Activated CD4-positive, alpha-beta T cell treated with anti-CD3 and anti-CD28 coated beads for 1 hour (primary cell): ENCODE measurements at places on chromosomes 5 and 9.

DNA sequence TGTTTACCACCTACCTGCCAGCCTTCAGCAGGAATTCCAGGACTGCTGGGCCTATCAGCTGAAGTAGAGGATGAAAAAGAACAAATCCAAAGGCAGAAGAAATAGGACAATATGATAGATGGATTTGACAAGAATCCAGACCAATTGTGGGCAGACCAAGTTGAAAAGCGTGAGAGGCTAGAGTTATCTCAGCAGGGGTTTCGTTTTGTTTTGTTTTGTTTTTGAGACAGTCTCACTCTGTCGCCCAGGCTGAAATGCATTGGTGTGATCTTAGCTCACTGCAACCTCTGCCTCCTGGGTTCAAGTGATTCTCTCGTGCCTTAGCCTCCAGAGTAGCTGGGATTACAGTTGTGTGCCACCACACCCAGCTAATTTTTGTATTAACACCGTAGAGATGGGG is 113.2 kb downstream of the PALM2AKAP2 start:
- DNase-seq = no peak

DNA sequence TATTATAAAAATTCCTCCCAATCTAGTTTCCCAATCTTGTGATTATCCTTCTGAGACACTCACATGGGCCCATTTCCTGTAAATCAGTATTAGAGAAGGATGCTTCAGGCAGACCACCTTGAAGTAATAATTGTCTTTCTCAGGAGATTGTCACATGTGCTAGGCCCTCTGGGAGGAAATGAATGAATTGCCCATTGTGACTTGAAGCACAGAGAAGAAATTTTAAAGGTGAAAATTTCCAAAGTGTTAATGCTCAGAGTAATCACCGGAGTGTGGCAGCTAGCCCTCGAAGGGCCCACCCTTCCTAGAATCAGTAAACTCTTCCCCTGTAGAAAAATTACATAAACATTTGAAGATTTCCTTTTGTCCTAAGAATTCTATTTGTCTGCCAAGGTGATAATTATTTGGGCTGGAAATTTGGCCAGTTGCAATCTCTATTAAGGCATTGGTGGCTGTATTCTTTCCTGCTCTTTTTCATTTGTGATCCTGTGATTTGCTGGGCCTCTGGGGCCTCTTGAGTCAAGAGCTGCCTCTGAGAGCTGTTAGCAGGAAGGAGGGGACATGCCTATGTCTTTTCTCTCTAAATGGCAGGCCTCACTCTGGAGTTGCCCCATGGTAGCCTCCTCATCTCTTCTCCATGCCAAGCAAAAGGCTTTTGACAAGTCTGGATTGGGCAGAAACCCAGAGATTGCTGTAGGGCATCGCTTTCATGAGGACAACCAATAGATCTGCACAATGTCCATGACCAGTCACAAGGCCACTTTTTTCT is 371.5 kb upstream of the ACTBL2 start:
- no peak for DNase-seq

DNA sequence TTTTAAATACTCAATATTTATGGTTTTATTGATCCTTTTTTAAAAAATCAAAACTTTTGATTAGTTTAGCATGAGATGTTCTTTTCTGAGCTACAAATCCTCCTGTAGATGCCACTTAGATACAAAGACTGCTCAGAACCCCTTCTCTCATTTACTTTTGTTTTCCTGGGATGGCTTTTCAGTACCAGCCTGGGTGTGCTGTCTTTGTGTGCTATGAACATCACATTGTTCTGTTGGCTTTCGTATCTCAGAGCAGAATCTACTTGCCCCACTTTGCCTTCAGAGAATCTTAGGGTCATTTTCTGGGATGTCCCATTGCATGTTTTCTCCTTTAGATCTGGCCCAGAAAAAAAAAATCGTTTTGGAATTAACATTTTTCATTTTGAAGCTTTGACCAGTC is 85.9 kb downstream of the RASGRF2 start:
- no peak for DNase-seq

DNA sequence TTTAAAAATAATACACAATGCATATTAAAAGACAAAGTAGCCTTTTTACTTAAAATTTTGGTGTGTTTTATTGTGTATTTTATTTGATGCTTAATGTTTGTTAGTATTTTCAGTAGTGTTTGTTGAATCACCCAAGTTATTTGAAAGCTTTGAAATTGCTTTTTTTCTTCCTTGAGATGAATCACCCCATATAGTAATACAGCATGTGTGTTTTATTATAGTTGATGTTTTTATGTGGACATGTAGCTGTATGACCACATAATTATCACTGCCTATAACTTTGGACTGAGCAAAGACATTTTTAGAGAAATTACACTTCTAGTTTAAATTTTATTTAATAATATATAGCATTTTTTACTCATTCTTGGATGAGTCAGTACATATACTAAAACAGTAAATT is 18.0 kb downstream of the FAM174A start:
- no peak for DNase-seq

- no peak for DNase-seq
Observed at GRCh38 chr5:72453246-72453775, 53.9 kb downstream of the ZNF366 start.

GRCh38 chr5:159257629-159258283 is 5.3 kb upstream of the UBLCP1 start:
- DNase-seq = no peak

DNA sequence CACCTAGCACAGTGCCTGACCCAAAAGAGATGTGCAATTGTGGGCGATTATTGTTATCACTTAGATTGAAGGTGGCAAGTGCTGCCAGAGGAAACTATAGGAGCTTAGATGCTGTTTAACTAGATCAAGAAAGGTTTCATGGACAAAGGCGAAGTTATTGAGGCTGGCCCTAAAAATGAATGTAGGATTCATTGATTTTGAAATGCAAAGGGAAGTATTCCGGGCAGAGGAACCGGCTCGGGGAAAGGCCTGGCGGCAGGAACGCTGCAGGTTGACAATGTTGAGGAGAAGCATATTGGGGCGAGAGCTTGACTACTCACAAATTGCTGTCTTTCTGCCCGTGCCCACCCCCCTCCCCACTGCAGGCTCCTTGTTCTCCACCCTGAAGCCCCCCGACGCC is 37.4 kb upstream of the TTC1 start:
- no peak for DNase-seq
